ENCODE measurements at places on chromosomes 1 and 21. TPM values are rescaled to one million over a fixed set of nuclear protein-coding genes. Genes with fewer than 3 reads are reported as not detected.

GRCh38 chr1:173406783-173407230, 70.3 kb upstream of the PRDX6 start:
- DNase-seq, result no peak

DNA sequence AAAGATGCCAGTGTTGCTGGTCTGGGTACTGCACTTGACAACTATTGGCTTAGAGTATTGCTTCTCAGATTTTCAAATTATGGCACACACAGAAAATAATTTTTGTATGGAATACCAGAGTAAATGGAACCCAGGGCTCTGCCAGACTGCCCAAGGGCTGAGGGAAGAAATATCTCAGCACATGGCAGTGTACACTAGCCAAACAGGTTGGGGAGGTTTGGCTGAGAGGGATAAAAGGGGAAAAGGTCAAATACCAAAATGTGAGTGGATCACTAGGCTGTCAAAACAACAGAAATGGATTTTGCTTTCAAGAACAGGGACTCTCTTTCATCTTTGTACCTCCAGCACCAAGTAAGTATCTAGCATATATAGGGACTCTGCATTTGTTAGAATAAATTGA, 3.0 kb upstream of the RGS8 start:
- no peak for DNase-seq

GRCh38 chr1:209590405-209590804, 6.9 kb downstream of the CAMK1G start:
- DNase-seq, result peak; percentile 26

DNA sequence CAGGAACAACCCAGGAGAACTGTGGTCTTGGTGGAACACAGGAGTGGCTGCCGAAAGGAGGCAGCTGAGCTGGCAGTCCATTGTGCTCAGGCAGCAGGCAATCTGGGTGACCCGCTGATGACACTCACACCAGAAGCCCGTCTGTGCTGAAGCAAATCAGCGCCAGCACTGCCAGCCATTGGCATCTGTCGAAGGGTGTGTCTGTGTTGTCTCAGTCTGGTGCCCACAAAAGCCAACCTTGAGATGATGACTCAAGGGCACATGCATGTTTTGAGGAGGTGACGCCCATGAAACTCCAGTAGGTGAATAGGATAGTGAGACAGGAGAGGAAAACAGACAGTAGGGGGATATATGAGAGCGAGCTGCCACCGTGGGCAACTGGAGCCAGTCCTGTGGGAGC, 167.3 kb downstream of the KAZN start:
- no peak for DNase-seq

GRCh38 chr21:24594082-24594481, 1013.2 kb downstream of the MRPL39 start:
- DNase-seq, result no peak

DNA sequence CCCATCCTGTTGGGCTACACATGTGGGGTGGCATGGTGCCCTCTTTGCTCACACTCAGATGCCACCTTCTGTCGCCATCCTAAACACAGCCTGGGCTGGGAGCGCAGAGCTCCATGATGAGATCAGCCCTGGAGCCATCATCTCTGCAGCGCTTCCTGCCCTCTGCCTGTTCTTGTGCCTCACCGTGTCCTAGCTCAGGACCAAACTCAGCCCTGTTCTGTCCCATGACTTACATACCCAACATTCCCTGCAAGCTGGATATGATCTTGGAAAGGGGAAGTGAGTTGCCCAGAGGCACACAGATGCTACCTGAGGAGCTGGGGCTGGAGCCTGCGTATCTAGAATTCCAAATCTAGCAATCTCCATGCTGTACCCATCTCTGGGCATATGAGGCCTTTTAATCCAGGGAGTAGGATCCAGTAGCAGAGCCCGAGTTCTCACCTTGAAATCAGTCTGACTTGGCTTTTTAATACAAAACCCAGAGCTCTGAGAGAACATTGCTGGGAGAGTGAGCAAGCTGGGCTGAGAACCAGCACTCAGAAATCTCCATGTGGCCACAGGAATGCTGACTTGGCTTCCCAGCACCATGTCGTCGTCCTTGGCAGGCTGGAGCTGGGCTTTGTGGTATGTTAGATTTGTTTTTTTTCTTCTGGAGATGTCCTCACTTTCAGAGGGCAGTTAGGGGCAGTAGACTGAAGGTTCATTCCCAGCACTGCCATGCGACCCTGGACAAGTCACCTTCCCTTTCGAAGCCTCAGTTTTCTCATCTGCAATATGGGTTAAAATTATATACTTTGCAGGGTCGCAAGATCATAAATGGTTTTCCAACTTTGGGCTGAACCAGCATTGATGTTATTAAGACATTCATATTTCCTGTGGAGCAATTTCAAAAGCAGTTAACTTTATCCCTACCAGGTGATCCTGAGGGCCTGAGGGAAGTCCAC, 2.6 kb downstream of the ALPL start:
- peak; percentile 90 for DNase-seq

DNA sequence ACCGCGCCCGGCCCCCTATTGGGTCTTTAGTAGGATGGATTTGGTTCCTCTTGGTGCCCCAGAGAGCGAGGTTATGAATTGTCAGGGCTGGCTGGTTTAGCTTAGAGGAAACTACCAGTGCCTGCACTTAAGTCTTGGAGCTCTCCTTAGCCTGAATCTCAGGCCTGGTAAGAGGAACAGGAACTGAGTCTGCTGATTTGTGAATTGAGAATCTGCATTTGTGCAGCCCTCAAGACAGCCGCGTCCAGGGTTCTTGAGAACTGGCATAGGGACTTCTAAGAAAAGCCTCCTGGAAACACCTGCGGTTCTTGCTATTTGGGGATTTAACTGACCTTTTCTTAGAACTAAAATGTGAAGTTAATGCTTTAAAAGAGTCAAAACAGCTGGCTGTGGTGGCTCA, 1.7 kb downstream of the NECAP2 start:
- DNase-seq, result no peak

- no peak for DNase-seq
These were observed 75.8 kb upstream of the MCOLN3 start for GRCh38 chr1:85124091-85124490.

DNA sequence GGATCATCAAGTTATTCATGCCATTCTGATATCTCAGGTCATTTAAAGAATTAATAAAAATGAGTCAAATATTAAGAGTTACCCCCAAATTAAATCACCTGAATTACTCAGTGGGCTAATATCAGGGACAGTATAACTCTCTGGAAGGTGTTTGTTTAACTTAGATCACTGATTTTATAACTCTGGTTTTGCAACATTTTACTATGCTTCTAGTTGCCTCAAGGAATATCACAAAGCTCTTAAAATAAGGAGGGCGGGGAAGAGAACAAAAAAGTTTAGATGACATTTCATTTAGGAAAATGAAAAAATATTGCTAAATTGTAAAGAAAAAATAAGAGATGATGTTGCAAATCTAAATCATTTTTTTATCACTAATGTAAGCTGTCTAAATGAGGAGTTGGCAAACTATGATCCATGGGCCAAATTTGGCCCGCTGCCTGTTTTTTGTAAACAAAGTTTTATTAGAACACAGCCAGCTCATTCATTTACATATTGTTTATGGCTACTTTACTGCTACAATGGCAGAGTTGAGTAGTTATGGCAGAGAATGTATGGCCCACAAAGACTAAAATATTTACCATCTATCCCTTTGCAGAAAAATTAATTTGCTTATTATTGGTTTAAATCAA, 31.9 kb upstream of the SLC19A2 start:
- no peak for DNase-seq

DNA sequence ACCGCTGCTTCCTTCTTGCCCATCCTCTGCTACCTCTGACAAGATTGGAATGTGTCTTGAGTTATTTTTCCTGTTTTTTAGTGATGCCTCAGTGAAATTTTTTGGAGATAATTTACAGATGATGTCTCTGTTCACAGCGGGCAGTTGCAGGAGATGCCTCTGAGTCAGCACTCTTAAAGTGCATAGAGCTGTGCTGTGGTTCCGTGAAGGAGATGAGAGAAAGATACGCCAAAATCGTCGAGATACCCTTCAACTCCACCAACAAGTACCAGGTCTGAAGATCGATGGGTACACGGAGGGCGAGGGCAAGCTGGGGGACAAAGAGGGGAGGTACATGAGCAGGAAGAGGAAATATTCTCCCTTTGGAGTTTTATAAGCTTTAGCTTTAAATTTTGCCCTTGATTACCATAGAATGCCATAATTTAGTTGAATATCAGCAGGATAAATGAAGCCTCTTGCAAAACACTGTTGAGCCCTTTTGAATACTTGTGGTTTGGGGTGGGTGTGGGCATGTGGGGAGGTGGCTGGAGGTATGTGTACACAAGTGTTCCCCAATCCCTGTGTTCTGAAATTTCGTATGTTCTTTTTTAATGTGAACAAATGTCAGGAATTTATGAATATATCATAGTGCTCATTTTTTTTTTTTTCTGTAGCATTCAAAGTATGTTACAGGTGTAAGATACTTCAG, 19.8 kb downstream of the ATP1A1 start:
- DNase-seq, result no peak

DNA sequence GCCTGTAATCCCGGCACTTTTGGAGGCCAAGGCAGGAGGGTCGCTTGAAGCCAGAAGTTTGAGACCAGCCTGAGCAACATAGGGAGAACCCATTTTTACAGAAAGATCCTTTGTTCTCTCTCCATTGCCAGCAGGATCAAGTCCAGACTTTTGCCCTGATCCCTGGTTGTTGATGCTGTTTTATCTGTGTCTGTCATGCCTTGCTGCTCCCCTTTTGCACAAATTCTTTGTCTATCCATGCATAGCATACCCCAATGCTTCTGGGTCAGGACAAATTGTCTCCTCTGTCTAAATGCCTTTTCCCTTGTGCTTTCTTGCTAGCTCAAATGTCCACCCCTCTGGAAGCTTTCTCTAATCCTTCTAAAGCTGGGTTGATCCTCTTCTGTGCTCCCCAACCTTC, 25.3 kb upstream of the FAAH start:
- DNase-seq, result no peak

DNA sequence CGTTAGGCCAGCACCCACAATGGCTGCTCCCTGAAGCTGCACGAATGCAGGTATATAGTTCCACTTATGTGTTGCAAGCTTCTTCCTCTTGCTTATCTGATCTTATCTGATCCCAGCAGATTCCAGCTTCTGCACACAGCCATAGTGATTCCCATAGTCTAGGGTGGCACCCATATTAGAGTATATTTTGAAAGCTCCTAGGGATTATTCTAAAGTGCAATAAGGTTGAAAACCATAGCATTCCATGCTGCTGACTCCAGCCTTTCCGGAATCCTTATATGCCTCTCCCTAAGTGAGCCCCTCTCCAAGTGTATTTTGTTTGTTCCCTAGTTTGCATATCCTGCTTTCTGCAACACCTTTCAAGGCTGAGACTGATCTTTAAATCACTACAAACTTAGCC, 432.0 kb downstream of the SETD4 start:
- peak; percentile 56 for DNase-seq

- no peak for DNase-seq
These were observed 54.4 kb downstream of the SYT6 start for GRCh38 chr1:114099268-114099667.

DNA sequence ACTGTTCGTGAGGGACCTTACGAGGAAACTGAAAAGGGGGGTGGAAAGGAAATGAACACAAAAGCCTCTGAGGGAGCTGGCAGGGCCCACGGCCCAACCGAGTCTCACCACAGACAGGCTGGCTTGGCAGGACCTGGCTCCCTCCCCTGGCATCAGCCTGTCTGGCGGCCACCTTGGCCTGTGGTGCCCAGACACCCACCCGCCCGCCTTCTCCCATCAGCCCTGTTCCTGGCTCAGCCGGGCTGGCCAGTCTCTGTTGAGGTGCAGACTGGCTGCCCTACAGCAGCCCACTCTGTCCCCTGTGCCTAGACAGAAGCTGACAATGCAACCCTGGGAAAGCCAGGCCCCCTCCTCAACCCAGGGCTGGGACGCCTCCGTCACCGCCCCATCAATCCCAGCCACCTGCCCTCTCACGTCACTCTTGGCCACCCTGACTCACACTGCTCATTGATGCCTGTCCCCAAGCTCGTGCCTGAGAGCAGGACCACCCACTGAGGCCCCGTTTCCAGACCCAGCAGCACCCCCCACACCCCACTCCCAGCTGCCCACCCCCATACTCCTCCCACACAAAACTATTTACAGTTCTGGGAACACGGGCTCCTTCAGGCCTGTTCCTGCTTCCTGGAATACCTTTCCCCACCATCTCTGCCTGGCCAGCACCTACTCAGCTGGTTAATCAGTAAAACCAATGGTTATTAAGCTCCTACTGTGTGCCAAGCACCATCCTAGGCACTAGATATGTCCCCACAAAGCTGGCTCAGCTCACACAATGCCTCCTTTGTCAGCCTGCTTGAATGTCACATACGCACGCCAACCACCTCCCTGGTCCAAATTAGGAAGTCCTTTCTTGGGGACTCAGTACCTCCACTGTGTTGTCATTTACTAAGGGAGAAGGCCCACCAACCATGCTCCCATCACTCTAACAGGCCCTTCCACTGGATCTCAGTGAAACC, 22.7 kb downstream of the SDC3 start:
- no peak for DNase-seq

GRCh38 chr1:235648954-235649367, 623 bp downstream of the GNG4 start:
- DNase-seq, result peak; percentile 36

GRCh38 chr1:221376286-221376685, 365.6 kb downstream of the DUSP10 start:
- no peak for DNase-seq

- DNase-seq, result no peak
These were observed 1332.4 kb upstream of the ADGRL2 start for GRCh38 chr1:80468356-80468755.

DNA sequence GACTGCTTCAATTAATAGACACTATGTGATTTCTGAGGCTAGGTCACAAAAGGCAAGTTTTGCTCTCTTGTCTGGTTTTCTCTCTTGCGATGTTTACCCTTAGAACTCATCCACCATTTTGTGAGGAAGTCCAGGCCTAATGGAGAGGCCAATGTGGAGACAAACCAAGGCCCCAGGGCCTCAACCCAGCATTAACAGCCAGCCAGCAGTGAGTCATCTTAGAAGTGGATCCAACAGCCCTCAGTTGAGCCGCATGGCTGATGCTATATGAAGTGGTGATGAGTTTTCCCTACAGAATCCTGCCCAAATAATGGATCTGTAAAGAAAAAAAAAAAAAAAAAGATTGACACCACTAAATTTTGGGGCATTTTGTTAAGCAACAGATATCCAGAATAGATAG, 95.1 kb downstream of the DNTTIP2 start:
- DNase-seq, result no peak

Gene LCE1F
- not detected for total RNA-seq

Gene OR10Z1
- total RNA-seq, result not detected

Gene FCGR1A
- not detected for total RNA-seq

Gene KCNE2
- total RNA-seq, result not detected

Gene BRINP2
- total RNA-seq, result not detected

Gene PTPRU
- total RNA-seq, result 5.6 TPM

Gene SERINC2
- 248 TPM for total RNA-seq

Gene WNT2B
- total RNA-seq, result 3.4 TPM

Gene S100A7A
- total RNA-seq, result not detected

All from HFFc6 (cell line).